ENCODE measurements at places on chromosomes 7 and 10. TPM values are rescaled to one million over a fixed set of nuclear protein-coding genes. Genes with fewer than 3 reads are reported as not detected.

Gene GPR37
- total RNA-seq, result not detected

GRCh38 chr10:78623578-78624215 lies 445.1 kb upstream of the ZMIZ1 start:
- no peak overlapping the region for H3K27ac ChIP-seq
- DNase-seq, result peak; percentile 29
- peaks cover 2% of the 10 kb centered on the region for H3K27me3 ChIP-seq
- peaks cover 4% of the 10 kb centered on the region for H3K4me1 ChIP-seq
- no peak overlapping the region for H3K4me3 ChIP-seq

GRCh38 chr7:50393547-50394252 lies 56.5 kb downstream of the FIGNL1 start:
- peak overlapping the region; percentile 57 for H3K4me3 ChIP-seq
- H3K27me3 ChIP-seq, result no peaks in the 10 kb centered on the region
- peaks cover 83% of the 10 kb centered on the region for H3K36me3 ChIP-seq

DNA sequence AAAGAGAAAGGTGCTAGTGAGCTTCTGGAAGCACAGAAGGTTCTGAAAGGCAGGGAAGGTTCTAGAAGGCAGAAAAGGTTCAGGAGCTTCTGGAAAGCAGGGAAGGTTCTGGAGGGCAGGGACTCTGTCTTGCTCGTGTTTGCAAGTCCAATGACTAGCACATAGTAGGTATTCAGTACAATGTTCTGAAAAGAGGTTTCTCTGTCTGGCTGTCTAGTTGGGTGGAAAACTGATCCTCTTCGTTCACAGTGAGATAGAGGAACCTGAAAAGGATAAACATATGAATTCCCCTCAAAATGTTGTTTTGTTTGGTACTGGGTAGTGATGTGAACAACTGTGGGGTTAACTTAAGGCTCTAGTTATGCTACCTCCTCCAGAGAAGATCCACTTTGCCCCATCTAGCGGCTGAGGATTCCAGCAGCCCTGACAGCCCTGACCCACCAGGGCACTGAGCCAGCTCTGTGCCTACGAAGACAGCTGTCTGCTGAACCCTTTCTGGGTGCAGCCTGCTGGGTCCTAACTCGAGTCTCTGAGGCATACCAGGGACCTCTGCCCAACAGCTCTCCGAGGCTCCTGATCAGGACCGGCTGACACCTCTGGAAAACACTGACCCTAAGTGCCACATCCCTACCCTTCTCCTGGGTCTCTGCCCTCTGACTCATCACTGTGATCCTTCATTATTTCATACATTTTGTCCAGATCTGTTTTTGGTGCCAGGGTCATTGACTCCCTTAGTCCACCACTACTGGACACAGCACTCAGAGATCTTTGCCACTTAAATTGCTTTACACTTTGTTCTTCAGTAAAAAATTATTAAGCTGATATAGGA lies 15.4 kb downstream of the PTPRN2 start:
- H3K27ac ChIP-seq, result no peak overlapping the region
- DNase-seq, result no peak
- H3K4me3 ChIP-seq, result no peak overlapping the region
- no peaks in the 10 kb centered on the region for H3K4me1 ChIP-seq
- peaks cover 20% of the 10 kb centered on the region for H3K27me3 ChIP-seq

GRCh38 chr10:124259139-124259825 lies 159.4 kb downstream of the OAT start:
- H3K4me3 ChIP-seq, result no peak overlapping the region
- H3K27ac ChIP-seq, result no peak overlapping the region

GRCh38 chr7:13165854-13166253 lies 478.4 kb downstream of the ARL4A start:
- peaks cover 14% of the 10 kb centered on the region for H3K27me3 ChIP-seq
- no peak overlapping the region for H3K27ac ChIP-seq
- no peaks in the 10 kb centered on the region for H3K4me1 ChIP-seq
- no peak overlapping the region for H3K4me3 ChIP-seq
- DNase-seq, result no peak
- no peaks in the 10 kb centered on the region for H3K36me3 ChIP-seq

Gene PNLIP
- total RNA-seq, result not detected

Gene C10orf105
- total RNA-seq, result 0.40 TPM

DNA sequence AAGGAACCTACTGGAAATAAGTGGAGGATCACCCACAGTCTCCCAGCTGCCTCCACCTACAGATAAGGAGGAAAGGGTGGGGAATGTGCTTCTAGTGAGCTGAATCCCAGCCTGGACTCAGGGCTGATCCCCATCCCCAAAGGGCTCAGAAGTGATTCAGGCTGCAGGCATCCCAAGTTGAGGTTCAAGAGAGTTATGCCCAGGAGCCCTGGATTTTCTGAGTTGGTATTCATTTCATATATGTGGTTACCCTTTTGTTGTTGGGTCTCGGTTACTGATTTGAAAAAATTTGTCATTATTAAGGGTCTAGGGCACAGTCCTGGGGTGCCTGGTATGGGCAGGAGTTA lies 30.0 kb upstream of the SRGN start:
- no peak for DNase-seq
- no peaks in the 10 kb centered on the region for H3K27me3 ChIP-seq
- H3K4me3 ChIP-seq, result no peak overlapping the region
- no peaks in the 10 kb centered on the region for H3K36me3 ChIP-seq
- peak overlapping the region; percentile 82 for H3K27ac ChIP-seq

- no peaks in the 10 kb centered on the region for H3K27me3 ChIP-seq
- H3K27ac ChIP-seq, result peak overlapping the region; percentile 79
- no peak for DNase-seq
Measured at GRCh38 chr7:139078399-139078798, 31.1 kb downstream of the ZC3HAV1 start.

DNA sequence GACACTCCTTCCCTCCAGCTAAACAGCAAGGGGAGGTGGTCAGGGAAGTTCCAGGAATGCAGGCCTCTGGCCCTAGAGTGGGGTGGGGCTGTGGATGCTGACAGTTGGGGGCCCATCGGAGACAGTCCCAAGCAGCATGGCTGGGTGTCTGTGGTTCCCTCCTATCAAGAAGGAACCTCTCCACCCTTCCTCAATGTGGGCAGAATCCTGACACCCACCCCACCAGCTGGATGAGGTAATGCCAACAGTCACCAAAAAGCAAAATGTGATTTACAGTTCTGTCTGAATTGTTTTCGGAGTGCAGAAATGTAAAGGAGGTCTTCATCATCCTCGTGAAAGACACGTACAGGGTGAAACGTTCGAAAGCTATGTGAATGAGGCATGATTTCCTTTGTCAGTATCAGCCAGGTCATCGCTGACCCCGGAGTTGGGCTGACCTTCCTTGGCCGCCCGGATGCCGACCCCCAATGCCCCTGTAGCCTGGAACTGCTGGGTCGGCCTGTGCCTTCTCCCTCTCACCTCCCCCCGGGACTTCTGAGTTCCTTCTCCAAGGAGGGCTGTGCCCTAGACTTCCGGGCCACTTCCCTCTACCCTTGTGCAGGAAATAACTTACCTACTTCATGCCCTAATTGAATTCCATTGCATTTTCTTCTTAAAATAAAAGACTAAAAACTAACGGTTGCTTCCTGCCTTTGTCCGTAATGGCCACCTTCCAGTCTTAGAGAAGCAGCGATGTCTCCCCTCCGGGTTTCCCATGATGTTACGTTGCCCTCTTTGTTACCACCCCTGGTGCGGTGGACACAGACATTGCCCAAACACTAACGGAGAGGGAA lies 24.5 kb downstream of the FOXK1 start:
- H3K4me3 ChIP-seq, result no peak overlapping the region
- H3K36me3 ChIP-seq, result peaks cover 7% of the 10 kb centered on the region
- DNase-seq, result no peak
- H3K27ac ChIP-seq, result no peak overlapping the region
- peaks cover 36% of the 10 kb centered on the region for H3K4me1 ChIP-seq

GRCh38 chr10:31340343-31340742 lies 21.3 kb downstream of the ZEB1 start:
- peak; percentile 52 for DNase-seq
- peaks cover 2% of the 10 kb centered on the region for H3K36me3 ChIP-seq
- peaks cover 22% of the 10 kb centered on the region for H3K4me1 ChIP-seq
- no peak overlapping the region for H3K27ac ChIP-seq

GRCh38 chr7:137804836-137805235 lies 41.9 kb downstream of the DGKI start:
- H3K27me3 ChIP-seq, result peaks cover 11% of the 10 kb centered on the region
- no peak overlapping the region for H3K4me3 ChIP-seq
- no peaks in the 10 kb centered on the region for H3K4me1 ChIP-seq
- DNase-seq, result no peak
- no peaks in the 10 kb centered on the region for H3K36me3 ChIP-seq
- H3K27ac ChIP-seq, result no peak overlapping the region

- H3K27ac ChIP-seq, result no peak overlapping the region
- DNase-seq, result no peak
- H3K27me3 ChIP-seq, result no peaks in the 10 kb centered on the region
- peaks cover 10% of the 10 kb centered on the region for H3K36me3 ChIP-seq
- H3K4me3 ChIP-seq, result no peak overlapping the region
Measured at GRCh38 chr7:105906695-105907094, 30.3 kb upstream of the ATXN7L1 start.

DNA sequence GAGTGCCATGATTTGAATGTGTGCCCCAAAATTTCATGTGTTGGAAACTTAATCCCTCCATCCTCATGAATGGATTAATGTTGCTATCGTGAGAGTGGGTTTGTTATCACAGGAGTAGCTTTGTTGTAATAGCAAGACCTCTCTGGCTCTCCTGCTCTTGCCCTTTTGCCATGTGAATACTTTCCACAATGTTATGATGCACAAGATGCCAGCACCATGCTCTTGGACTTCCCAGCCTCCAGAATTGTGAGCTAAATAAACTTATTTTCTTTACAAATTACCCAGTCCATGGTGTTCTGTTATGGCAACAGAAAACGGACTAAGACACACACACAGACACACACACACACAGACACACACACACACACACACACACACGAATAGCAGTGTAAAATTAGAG lies 51.3 kb upstream of the TM9SF3 start:
- H3K27me3 ChIP-seq, result no peaks in the 10 kb centered on the region
- peaks cover 4% of the 10 kb centered on the region for H3K4me1 ChIP-seq
- DNase-seq, result no peak
- H3K27ac ChIP-seq, result no peak overlapping the region
- H3K36me3 ChIP-seq, result no peaks in the 10 kb centered on the region

GRCh38 chr7:477626-478220 lies 41.9 kb downstream of the PDGFA start:
- no peaks in the 10 kb centered on the region for H3K36me3 ChIP-seq
- no peak overlapping the region for H3K27ac ChIP-seq
- no peak overlapping the region for H3K4me3 ChIP-seq
- peaks cover 8% of the 10 kb centered on the region for H3K27me3 ChIP-seq

Gene NANOS1
- 0.04 TPM for total RNA-seq

- no peaks in the 10 kb centered on the region for H3K4me1 ChIP-seq
- H3K27ac ChIP-seq, result no peak overlapping the region
- no peaks in the 10 kb centered on the region for H3K36me3 ChIP-seq
- no peak for DNase-seq
- H3K4me3 ChIP-seq, result no peak overlapping the region
Measured at GRCh38 chr7:9608560-9608959, 1175.2 kb downstream of the NXPH1 start.

- H3K4me1 ChIP-seq, result no peaks in the 10 kb centered on the region
- no peaks in the 10 kb centered on the region for H3K27me3 ChIP-seq
- no peak overlapping the region for H3K4me3 ChIP-seq
Measured at GRCh38 chr7:20539201-20539600, 76.3 kb upstream of the ABCB5 start.

GRCh38 chr10:3430501-3430900 lies 257.9 kb upstream of the PITRM1 start:
- no peak overlapping the region for H3K4me3 ChIP-seq
- H3K4me1 ChIP-seq, result peaks cover 8% of the 10 kb centered on the region
- no peak overlapping the region for H3K27ac ChIP-seq

DNA sequence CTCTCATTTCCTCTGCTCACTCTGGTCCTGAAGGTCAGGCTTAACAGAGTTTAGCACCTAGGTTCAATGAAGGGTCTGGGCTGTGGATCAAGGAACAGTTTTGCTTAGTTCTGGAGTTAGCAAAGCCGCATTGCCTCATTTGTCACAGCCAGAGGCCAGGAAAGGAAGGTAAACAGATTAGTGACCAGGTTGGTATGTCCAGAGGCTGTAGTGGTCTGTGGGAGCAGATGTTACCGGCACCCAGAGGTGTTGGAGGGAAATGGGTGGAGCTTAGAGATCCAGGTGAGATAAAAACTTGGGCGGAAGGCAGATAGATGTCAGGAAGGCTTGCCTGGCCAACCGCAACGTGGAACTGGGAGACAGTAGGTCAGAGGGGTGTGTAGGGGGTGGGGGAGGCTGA lies 36.6 kb upstream of the ZMIZ2 start:
- H3K27ac ChIP-seq, result no peak overlapping the region
- no peaks in the 10 kb centered on the region for H3K27me3 ChIP-seq
- peaks cover 5% of the 10 kb centered on the region for H3K4me1 ChIP-seq
- DNase-seq, result no peak
- peaks cover 11% of the 10 kb centered on the region for H3K36me3 ChIP-seq
- no peak overlapping the region for H3K4me3 ChIP-seq

Gene ARHGEF35
- 6.3 TPM for total RNA-seq

Gene MYO1G
- total RNA-seq, result 376 TPM

GRCh38 chr10:113493195-113493594 lies 59.7 kb upstream of the HABP2 start:
- no peaks in the 10 kb centered on the region for H3K4me1 ChIP-seq
- no peak for DNase-seq
- no peak overlapping the region for H3K4me3 ChIP-seq
- peaks cover 11% of the 10 kb centered on the region for H3K27me3 ChIP-seq
- no peaks in the 10 kb centered on the region for H3K36me3 ChIP-seq

- H3K36me3 ChIP-seq, result no peaks in the 10 kb centered on the region
- no peaks in the 10 kb centered on the region for H3K27me3 ChIP-seq
- peaks cover 27% of the 10 kb centered on the region for H3K4me1 ChIP-seq
- DNase-seq, result no peak
- peak overlapping the region; percentile 62 for H3K4me3 ChIP-seq
- H3K27ac ChIP-seq, result peak overlapping the region; percentile 78
Measured at GRCh38 chr7:23346316-23346715, 47.2 kb downstream of the MALSU1 start.

GRCh38 chr7:83065714-83066113 lies 97.0 kb downstream of the PCLO start:
- DNase-seq, result no peak
- H3K27me3 ChIP-seq, result no peaks in the 10 kb centered on the region
- H3K27ac ChIP-seq, result no peak overlapping the region
- no peaks in the 10 kb centered on the region for H3K36me3 ChIP-seq
- no peaks in the 10 kb centered on the region for H3K4me1 ChIP-seq

Gene GLCCI1
- 15.1 TPM for total RNA-seq

- H3K27me3 ChIP-seq, result no peaks in the 10 kb centered on the region
- DNase-seq, result peak; percentile 64
- peaks cover 38% of the 10 kb centered on the region for H3K4me1 ChIP-seq
- no peaks in the 10 kb centered on the region for H3K36me3 ChIP-seq
- peak overlapping the region; percentile 93 for H3K27ac ChIP-seq
Measured at GRCh38 chr7:922334-923107, 32.0 kb downstream of the ADAP1 start.

GRCh38 chr7:66170309-66171231 lies 34.6 kb upstream of the TPST1 start:
- no peaks in the 10 kb centered on the region for H3K27me3 ChIP-seq
- H3K4me1 ChIP-seq, result peaks cover 2% of the 10 kb centered on the region
- no peak overlapping the region for H3K27ac ChIP-seq
- DNase-seq, result no peak
- no peaks in the 10 kb centered on the region for H3K36me3 ChIP-seq

Gene FAM24A
- total RNA-seq, result not detected
